ENCODE measurements at places on chromosomes 16 and 17. TPM values are rescaled to one million over a fixed set of nuclear protein-coding genes. Genes with fewer than 3 reads are reported as not detected.

DNA sequence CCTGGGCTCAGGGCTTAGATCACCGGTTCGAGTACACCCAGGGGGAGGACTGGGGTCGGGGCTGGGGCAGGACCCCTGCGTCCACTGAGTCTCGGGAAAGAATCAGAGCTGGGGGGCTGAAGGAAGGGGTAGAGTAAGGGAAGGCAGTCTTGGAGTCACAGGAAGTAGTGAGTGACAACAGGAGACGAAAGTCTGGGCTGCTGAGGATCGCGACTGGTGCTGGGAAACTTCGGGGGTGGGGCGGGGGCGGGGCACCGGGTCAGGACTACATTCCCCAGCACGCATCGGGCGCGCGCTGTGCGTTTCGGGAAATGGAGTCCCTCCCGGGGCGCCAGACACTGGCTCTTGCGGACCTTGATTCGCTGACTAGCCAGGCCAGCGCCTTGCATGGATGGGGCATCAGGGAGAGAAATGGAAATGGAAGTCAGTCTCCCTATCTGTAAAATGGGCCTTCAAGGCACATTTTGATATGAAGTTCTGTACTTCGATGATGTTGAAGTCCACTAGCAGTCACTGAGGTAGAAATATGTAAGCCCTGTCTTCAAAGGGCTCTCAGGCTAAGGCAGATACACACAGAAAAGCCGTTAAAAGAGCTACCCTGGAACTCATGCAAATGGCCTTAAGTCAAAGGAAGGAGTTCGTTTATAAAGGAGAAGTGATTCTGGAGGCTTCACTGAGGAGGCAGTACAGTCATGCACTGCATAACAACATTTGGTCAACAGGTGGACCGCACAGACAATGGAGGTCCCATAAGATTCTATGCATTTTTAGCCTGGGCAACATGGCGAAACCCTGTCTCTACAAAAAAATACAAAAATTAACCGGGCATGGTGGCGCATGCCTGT is 697 bp downstream of the CTF1 start:
- H3K4me3 ChIP-seq, result peak overlapping the region; percentile 68
- no peaks in the 10 kb centered on the region for H3K27me3 ChIP-seq
- peaks cover 13% of the 10 kb centered on the region for H3K4me1 ChIP-seq
- H3K27ac ChIP-seq, result peak overlapping the region; percentile 93
- peak; percentile 96 for DNase-seq

DNA sequence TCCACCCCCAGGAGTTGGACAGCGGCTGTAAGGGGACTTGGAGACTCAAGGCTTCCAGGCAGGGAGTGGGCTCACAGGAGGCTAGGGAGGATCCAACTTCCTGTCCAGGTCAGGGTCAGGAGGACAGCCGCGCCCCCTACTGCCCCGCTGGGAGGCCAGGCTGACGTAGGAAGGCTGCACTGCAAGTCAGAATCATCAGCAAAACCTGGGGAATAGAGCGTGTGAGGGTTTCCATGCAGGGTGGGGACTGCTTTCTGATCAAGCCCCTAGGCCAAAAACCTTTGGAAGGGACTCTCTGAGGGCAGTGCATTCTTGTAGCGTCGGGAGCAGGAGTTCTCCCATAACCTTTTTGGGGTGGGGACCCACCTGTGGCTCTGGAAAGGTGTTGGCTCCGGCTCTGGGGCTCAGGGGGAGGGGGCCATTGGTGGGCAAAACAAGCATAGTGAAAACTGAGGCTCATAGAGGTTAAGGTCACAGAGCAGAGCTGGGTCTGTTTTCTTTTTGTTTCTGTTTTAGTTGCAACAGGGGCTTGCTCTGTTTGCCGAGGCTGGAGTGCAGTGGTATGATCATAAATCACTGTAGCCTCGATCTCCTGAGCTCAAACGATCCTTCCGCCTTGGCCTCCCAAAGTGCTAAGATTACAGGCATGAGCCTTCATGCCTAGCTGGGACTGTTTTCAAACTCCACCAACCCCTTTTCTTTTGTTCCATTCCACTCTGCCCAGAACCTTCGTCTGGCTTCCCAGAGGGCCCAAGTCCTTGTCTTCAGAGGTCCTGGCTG is 22.1 kb downstream of the RAI1 start:
- no peaks in the 10 kb centered on the region for H3K27me3 ChIP-seq
- H3K36me3 ChIP-seq, result no peaks in the 10 kb centered on the region
- DNase-seq, result no peak
- no peak overlapping the region for H3K4me3 ChIP-seq
- peaks cover 18% of the 10 kb centered on the region for H3K4me1 ChIP-seq
- H3K27ac ChIP-seq, result no peak overlapping the region

The PTX4 gene
- total RNA-seq, result not detected

The LGALS9B gene
- total RNA-seq, result not detected

The KRTAP4-9 gene
- not detected for total RNA-seq

Data from psoas muscle (tissue), 8 donors.